Tibial nerve (tissue), 4 donors: ENCODE measurements at places on chromosomes 7 and 10.

GRCh38 chr7:79451580-79451979, 1.9 kb downstream of the MAGI2 start:
- DNase-seq = no peak

GRCh38 chr10:126568809-126569385, 101.6 kb downstream of the C10orf90 start:
- DNase-seq = no peak

DNA sequence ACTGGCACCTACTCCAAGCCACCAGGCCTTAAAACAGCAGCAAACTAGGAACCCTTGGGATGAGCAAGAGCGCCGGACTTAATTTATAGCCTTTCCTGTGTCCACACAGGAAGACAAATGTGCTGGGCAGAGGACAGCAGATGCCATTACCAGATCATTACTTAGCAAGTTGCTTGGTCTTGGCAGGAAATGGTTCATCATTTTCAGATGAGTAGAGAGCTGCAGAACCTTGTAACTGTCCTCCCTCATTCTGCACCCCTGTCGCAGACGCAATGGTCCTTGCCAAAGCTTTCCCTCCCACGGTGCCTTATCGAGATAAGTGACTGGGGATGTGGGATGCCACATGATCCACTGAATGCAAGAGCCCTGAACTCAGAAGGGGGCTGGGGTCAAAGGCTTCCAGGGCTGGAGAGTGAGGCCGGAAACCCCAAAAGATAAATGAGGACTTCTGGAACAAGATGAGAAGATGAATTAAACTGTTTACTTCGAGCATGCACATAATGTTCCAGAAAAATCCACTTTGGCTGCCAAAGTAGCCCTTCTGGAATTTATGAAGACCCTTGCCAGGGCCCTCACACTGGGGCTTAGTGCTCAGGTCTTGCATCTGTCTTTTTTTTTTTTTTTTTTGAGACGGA, 145.6 kb upstream of the ZNF32 start:
- DNase-seq = no peak

DNA sequence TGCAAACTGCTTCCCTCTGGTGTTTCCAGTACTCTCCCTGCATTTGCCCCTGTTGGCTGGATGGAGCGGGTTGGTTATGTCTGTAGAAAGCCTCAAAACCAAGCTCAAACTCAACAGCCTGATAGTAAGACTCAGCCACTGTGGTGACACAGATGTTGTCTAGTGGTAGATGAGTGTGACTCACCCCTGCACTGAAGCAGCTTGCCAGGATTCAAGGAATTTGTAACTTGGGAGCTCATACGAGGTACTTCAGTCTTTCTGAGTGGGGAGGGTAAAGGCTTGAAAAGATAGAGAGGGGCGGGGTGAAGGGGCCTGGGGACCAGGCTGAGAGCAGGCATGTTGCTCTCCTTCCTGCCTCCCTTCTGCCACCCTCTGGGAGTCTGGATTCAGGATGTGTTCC, 22.9 kb upstream of the AQP1 start:
- DNase-seq = no peak

GRCh38 chr7:139647085-139647484, 123.6 kb downstream of the CLEC2L start:
- DNase-seq = no peak

- no peak for DNase-seq
These were observed 17.1 kb downstream of the CCNY start for GRCh38 chr10:35353395-35353794.

GRCh38 chr10:96289218-96289910, 14.9 kb upstream of the DNTT start:
- no peak for DNase-seq

DNA sequence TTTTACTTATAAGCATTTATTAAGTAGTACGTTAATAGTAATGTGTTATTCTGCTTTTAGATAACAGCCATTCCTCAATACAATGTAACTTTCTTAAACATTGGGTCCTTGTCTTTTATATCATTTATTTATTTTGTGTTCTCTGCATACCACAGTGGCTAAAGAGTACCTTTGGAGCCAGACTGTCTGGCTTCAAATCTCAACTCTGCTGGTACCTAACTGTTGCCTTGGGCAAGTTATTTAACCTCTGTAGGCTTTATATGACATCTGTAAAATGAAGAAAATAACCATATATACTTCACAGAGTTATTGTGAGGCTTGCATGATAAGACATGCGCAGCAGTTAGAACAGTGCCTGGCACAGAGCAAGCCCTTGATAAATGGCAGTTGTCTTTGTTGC, 397.6 kb downstream of the MDFIC start:
- DNase-seq = no peak

DNA sequence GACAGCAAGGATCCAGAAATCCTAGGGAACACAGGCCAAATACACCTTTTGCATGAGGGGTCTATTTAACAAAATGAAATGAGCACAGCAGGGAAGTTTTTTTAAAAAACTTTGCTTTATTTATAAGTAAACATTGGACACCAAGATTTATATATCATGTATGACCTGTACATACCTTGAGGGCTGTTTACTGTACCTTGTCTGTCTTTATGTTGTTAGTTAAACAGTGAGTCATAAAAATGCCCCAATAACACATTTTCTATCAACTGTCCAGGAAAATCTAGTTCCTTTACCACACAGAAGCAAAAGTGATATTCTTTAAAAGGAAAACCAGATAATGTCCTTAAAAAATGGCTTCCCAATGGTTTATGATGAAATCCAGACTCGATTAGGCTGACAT, 45.1 kb upstream of the AGR3 start:
- no peak for DNase-seq

- DNase-seq = no peak
These were observed 4.9 kb upstream of the SRI start for GRCh38 chr7:88224601-88225275.

DNA sequence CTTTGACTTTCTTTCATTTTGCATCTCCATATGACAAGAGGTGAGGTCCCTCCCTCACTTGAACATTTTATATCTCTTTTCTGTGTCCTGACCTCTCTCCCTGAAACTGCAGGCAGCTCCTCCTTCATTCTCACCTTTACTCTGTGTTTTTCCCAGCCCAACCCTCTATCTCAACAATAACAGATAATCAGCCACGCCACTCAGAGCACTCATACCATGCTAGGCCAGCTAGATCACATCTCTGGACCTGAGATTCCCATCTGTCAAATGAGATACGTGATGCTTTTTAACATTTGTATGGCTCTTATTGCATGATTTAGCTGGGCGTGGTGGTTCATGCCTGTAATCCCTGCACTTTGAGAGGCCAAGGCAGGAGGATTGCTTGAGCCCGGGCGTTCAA, 63.1 kb upstream of the PDCD4 start:
- DNase-seq = no peak

- peak; percentile 10 for DNase-seq
These were observed 34.2 kb downstream of the CAMK2B start for GRCh38 chr7:44291066-44291732.

DNA sequence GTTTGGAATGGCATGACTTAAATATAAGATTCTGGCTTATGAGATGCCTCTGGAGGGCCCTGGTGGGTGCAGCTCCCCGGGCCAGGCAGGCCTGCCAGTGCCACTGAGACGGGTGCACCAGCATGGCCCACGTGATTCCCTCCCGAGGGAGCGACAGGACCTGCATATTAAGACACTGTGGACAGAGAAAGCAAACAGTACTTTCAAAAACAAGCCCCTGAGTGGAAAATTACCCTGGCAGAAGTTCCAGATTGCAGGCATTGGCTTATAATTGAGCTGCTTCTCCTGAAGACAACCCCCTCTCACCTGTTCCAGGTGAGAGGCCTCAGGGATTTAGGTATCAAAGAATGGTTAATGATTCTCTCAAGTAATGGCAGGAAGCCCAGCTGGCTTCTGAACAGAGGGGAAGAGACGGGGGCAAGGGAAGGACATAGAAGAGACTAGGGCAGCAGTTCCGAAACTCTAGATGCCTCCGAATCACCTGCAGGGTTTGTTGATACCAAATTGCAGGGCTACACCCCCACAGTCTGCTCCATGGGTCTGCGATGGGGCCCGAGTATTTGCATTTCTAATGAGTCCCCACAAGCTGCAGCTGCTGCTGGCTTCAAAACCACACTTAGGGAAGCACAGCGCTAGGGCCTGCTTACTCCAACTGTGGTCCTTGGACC, 66.0 kb upstream of the DOCK1 start:
- DNase-seq = no peak

DNA sequence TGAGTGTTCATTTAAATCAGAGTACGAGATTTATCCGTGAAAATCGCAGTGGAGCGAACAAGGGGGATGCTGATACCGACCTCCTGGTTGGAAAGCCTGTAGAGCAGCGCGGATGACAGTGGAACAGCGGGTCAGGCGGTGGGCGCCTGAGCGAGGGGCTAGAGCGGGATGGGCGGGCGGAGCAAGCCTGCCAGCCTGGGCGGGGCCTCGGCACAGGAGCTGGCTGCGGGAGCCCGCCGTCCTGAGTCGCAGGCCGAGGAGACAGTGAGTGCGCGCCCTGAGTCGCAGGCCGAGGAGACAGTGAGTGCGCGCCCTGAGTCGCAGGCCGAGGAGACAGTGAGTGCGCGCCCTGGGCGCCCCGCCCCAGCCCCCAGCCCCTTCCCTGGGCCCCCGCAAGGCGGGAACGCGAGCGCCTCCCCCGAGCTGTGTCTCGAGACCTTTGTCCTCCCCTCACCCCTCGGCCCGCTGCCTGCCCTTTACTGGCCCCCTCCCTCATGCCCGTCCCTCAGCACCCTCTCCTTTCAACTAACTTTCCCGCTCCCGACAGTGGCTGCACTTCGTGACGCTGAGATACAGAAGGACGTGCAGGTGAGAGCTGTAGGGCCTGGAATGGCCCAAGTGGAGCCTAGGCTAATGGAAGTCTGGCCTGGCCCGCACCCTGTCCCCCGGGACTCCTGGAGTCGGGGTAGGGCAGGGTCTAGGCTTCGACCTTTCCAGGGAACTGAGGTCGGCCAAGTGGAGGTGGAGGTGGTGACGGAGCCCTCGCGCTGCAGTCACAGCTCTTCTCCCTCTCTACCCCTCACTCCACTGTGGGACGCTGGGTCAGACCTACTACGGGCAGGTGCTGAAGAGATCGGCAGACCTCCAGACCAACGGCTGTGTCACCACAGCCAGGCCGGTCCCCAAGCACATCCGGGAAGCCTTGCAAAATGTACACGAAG, at the start of gene AS3MT:
Gene AS3MT, plus strand, starts transcription at position 213 of the 941 bp plus-strand sequence. Its CDS starts 123 bp downstream, at position 336.
- no peak for DNase-seq

- no peak for DNase-seq
These were observed 72.7 kb upstream of the SEC61G start for GRCh38 chr7:54831644-54832095.

GRCh38 chr10:75677541-75677940, 246.1 kb downstream of the LRMDA start:
- no peak for DNase-seq

GRCh38 chr10:52864201-52865106, 91.9 kb upstream of the MBL2 start:
- peak; percentile 49 for DNase-seq

DNA sequence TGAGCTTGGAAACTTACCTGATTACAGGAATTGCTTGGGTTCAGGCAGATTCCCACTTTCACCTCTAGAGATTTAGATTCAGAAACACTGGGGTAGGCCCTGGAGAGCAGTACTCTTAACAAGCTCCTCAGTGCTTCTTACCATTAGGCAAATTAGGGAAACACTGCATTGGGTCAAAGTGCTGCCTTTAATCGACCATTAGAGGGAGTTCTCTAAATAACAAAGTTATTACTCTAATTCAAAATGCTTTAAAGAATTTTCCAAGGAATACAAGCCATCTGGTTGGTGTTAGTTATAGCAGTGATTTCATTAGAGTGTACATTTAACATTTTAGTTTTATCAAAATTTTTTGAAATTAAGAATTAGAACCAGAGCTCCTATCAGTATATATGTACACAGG, 324.5 kb downstream of the GFRA1 start:
- DNase-seq = no peak

GRCh38 chr7:74027683-74028320, at the start of gene ELN:
ELN (plus strand) TSS chr7:74028173; CDS start chr7:74028188, 15 bp downstream.
- peak; percentile 87 for DNase-seq

DNA sequence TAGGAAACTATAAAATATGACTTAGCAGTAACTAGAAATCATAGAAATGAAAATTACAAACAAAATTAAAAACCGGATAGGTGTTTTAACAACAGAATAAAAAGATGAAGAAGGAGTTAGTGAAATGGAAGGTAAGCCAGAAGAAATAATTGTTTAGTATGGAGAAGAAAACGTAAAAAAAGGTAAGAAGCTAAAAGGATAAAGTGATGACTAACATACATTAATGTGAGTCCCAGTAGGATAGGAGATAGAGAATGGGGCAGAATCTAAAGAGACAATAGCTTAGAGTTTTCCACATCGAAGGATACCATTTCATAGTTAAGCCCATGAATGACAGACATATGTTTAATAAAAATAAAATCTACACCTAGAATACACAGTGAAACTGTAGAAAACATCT, 25.3 kb downstream of the GTF2I start:
- no peak for DNase-seq

DNA sequence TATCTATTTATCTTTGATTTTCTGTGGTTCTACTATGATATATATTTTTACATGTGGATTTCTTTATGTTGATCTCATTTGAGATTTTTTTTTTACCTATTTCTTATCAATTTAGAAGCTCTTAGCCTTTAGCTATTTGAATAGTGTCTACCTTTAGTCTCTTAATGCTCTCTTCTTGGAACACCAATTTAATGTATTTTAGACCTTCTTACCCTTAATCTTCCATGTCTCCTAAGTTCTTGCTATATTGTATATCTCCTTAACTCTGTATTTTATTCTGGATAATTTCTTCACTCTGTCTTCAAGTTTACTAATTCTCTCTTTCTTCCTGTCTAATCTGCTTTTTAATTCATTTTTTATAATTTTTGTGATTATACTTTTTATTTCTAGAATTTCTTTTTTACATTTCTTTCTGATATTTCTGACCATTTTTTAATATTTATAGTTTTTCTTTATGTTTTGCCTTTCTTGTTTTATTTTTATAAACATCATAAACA, 27.3 kb downstream of the CSTF2T start:
- no peak for DNase-seq

DNA sequence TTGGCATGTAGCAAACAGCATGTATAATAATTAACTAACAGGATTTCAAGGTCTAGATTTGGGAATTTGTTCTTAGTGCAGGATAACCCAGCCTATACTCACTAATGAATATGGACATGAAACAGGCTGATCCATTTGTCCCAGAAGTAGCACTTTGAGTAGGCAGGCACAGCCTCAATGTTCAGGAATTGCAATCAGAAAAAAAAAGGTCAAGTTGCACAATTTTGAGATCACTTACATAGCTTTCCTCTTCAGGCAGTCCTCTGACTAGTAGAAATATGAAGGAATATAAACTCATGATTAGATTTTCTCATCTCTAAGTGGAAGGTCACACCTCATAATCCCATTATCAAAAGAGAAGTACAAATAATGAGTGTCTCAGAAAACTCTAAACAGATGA, 921.4 kb upstream of the CELF2 start:
- no peak for DNase-seq
